Fibroblast of upper back skin (primary cell): ENCODE measurements at places on chromosomes 7 and 10.

- no peak for DNase-seq
These were observed 24.1 kb downstream of the GRIFIN start for GRCh38 chr7:2452074-2452507.

DNA sequence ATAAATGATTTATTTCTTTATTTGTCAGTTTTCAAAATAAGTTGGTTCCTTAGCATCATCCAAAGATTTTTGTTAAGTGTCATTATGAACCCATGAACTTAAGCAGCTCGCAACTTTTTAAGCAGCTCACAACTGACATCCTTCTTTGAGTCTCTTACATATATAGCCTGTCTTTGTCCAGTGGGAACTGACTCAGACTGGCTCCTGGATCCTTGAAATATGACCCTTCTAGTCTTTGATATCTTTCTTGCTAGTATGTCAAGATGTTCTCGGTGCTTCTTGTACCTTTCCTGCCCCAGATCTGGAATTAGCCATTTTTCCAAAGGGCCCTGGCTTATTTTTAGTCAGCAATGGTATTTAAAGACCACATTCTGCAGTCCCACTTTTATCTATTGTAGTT, 53.9 kb upstream of the ARID5B start:
- no peak for DNase-seq

DNA sequence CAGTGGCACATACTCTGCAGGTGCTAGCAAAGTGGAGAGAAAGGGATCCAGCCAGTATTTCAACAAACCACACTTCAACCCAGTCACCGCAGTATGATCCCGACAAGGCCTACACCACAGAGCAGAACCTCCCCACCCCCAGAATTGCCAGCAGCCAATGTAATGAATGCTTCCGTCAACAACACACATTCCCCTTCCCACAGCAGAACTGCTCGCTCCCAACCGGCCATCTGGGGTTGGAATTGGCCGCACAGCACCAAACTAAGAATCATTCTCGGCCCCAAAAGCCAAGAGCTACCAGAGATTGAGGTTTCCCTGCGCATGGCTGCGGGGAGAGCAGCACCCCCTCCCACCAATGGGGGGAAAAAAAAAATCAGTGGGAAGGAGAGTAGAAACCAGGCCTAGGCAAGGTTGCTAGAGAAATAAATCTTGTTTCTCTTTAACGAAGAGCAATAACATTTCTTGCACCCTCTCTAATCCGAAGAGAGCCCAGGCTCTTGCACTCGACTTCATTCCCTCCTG, 1.1 kb downstream of the WASL start:
- DNase-seq: peak; percentile 82

GRCh38 chr7:151699928-151700319, 177.0 kb downstream of the PRKAG2 start:
- DNase-seq: peak; percentile 80

DNA sequence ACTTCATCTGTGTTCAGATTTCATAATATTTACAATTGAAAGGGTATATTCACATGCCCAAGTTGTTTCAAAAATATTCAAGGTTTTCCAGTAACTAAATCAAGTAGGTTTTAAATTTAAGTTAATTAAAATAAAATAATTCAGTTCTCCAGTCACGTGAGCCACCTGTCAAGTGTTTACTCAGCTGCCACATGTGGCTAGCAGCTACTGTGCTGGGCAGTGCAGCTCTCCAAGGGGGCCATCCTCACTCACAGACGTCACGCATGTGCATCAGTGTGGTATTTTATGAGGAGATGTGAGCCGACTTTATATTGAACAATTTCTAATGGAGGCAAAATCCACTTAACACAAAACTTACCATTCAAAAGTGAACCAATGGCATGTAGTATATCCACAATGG, 69.7 kb upstream of the CAMK2B start:
- DNase-seq: no peak

GRCh38 chr7:40419806-40420205, 285.0 kb downstream of the SUGCT start:
- DNase-seq: no peak

DNA sequence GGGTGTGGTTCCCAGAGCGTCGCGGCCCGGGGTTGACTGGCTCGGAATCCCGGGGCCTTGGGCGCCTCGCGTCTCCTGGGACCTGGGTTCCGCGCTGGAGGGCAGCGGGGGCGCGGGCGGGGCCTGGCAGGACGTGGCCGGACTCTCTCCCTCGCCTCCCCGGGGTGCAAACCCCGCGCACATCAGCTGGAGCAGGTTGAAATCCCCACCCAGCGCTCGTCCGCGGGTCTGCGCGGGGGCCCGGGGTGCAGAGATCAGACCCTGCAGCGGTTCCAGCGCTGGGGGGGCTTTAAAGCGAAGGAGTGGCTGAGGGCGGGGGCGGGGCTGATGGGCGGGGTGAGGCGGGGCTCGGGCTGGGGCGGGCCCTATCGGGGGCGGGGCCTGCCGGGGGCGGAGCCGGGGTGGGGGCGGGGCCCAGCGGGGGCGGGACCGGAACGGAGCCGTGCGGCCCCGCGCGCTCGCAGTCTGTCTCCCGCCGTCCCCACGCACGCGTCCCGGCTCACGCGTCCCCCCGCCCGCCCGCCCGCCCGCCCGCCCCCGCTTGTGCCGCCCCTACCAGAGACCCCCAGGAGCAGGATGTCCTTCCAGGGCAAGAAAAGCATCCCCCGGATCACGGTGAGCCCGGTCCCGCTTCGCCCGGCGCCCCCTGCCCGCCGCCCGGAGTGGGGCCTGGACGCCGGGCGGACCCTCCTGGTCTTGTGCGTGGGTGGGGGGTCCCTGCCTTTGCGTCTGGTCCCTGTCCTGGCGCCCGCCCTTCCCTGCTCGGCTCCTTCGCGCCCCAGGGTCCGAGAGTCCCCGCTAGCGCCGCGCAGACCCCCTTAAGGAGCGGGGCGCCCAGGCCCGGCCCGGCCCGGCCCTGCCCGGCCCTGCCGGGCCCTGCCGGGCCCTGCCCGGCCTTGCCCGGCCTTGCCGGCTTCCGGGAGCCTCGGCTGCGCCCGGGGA, at the start of gene DPYSL4:
TSS of gene DPYSL4 (plus strand) at position 461 of the 942 bp plus-strand sequence. CDS start at position 577, 116 bp downstream.
- peak; percentile 20 for DNase-seq

GRCh38 chr10:49541762-49542161, 2.8 kb upstream of the ERCC6 start:
- DNase-seq: no peak

DNA sequence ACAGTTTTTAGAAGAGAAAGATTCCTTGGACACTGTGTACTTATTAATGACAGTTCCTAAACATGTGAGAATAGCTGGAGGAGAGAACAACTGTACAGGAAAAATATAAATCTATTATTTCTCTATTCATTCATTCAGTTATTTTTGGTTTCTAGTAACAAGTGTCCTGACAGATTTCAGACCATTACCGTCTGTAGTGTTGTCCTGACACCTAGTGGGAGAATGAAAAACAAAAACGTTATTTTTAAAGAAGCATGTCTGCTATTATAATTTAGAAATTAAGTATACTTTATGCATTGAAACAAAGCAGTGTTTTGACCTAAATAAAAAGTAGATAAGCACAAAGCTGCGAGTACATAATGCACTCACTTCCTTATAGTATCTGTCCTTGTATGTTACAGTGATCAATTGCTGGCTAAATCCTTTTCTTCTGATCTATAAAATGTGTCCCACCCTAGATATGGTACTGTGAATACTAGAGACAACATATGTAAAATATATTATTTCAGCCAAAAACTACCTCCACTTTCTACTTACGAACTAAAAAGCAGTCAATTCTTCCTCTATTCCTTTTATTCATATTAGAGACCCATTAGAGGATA, 575.6 kb downstream of the ARL4A start:
- peak; percentile 50 for DNase-seq

GRCh38 chr7:33706771-33707200, 198.6 kb upstream of the BMPER start:
- DNase-seq: peak; percentile 11

- peak; percentile 85 for DNase-seq
These were observed 726 bp upstream of the INSIG1 start for GRCh38 chr7:155296788-155297516.

DNA sequence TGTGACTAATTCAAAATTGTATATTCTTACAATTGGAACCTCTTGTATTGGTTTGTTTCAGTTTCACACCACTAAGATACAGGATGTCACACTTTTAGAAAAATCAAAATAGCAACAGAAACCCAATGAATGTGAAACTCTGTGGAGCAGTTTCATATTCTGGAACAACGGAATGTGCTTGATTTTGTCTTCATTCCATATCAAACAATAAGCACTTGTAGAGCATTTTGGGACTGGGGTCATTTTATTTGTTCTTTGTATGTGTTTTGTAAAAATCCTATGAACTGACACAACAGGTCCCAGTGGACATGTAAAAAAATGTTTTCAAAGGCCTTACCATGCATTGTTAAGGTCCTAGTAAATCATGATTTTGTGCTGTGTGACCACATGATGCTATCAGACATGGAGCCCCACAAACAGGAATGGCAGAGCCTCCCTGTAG, 123.1 kb downstream of the DKK1 start:
- no peak for DNase-seq

- DNase-seq: no peak
These were observed 5.1 kb downstream of the PRLHR start for GRCh38 chr10:118590334-118590733.

GRCh38 chr7:125391921-125392320, 462.3 kb upstream of the POT1 start:
- no peak for DNase-seq

DNA sequence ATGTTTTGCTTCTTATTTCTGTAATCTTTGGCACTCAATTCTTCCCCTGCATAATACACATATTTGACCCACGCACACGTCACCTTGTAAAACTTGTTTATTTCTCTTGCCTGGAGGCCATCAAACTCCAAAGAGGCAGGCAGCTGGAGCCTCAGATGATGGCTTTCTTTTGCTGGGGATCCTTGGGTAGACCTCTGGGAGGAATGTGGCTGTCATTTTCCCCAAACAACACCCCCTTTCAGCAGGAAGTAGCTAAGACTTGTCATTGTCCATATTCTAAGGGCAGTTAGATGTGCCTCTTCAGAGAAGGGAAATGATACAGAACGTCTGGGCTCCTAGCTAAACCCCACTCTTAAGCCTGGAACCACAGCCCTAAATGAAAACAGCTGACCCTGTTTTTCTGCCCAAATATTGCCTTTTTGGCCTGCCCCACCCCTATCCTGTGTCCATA, 111.3 kb downstream of the ITGB8 start:
- DNase-seq: no peak

- DNase-seq: no peak
These were observed 118.8 kb downstream of the AOAH start for GRCh38 chr7:36605261-36606051.

GRCh38 chr7:93350338-93350737, 118.2 kb downstream of the VPS50 start:
- no peak for DNase-seq

DNA sequence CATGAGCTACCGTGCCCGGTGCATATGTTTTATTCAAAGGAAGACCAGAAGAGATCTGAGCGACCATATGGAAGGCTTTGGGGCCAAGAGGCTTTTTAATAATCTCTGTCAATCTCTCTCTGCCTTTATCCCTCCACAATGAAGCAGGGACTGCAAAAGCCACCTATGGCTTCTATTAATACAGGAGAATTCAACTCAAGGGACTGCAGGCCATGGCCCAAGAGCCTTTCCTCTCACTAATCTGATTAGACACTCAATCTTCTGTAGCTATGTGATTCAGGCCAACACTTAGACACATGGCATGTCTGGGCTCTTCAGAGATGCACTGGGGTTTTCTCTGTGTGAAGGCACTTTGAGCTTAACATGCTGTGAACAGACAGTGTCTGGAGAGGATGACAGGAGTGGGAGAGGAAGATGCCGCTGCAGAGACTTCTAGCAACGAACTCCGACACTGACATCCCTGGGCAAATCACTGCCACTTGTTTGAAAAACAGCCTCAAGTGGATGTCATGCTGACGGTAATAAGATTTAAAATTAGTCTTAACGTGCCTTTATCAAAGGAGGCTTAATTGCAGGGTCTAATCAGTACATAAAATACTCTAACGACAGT, 114.4 kb upstream of the AOAH start:
- no peak for DNase-seq

DNA sequence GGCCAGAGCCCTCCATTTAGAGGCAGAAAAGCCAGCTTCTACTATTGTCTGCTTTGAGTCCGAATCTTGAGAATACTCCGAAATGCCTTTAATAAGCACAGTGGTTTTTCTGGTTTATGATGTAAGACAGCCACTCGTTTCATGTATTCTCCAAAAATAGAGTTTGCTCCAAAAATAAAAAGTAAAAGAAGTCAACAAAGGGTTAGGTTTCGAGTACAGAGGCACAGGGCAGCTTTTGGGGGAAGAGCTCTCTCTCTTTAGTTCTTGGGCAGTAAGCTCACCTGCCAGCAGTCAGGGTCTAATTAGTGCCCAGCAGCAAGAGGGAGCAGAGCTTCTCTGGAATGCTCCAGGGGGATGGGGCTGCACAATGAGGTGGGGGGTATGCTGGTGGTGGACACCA, 20.2 kb downstream of the CREB3L2 start:
- DNase-seq: no peak

GRCh38 chr7:70553364-70553763, 578.6 kb upstream of the GALNT17 start:
- no peak for DNase-seq

GRCh38 chr7:38451840-38452239, 178.4 kb upstream of the TARP start:
- DNase-seq: peak; percentile 69

DNA sequence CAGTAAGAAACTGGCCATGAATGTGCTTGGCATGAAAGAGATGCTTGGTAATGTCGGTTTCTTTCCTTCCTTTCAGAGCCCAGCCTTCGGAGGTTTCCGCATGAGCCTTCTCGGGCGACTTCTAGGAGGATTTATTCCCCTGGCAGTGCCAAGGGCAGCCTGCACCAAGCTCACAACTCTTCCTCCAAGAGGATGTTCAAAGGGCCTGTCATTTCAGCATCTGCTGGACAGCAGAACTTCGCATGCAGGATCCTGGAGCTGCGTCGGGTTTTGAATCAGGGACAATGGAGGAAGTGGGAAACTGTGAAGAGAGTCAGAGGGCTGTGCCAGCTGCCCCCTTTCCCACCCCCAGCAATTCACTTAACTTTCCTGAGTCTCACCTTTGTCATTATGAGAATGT, 21.3 kb downstream of the GOLGA7B start:
- DNase-seq: no peak

GRCh38 chr7:41685684-41686083, 17.2 kb downstream of the INHBA start:
- peak; percentile 75 for DNase-seq

DNA sequence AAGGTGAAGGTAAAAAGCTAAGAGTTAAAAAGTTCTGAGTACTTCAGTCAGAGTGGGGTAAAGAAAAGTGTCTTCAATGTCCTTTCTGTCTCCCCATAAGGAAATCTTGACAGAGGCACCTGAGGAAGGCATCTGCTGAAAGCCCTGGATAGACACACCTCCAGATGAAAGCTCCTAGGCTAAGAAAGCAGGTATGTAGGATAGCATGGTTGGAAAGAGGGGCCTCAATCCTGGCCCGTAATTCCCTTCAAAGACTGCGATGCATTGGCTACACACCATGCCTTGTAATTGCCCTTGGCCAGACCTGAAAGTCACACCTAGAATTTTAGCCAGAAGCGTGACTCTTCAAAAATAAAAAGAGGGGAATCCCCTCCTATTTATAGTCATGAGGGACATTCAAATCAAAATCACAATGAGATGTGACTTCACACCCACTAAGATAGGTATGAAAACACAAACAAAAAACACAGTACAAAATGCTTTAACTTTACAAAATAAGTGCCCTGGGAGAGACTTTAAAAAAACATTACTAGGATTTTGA, 809.7 kb downstream of the IPMK start:
- no peak for DNase-seq

GRCh38 chr10:130495891-130496636, 359.9 kb downstream of the GLRX3 start:
- DNase-seq: no peak

- no peak for DNase-seq
These were observed 59.8 kb upstream of the GDF10 start for GRCh38 chr10:47240173-47240572.
